ENCODE measurements at places on chromosomes 16 and 17.
A peak's percentile ranks its signal among the peaks of the same experiment; 100 is the strongest.

GRCh38 chr17:64187093-64187895 lies 57.4 kb upstream of the ERN1 start:
- DNase-seq: no peak

DNA sequence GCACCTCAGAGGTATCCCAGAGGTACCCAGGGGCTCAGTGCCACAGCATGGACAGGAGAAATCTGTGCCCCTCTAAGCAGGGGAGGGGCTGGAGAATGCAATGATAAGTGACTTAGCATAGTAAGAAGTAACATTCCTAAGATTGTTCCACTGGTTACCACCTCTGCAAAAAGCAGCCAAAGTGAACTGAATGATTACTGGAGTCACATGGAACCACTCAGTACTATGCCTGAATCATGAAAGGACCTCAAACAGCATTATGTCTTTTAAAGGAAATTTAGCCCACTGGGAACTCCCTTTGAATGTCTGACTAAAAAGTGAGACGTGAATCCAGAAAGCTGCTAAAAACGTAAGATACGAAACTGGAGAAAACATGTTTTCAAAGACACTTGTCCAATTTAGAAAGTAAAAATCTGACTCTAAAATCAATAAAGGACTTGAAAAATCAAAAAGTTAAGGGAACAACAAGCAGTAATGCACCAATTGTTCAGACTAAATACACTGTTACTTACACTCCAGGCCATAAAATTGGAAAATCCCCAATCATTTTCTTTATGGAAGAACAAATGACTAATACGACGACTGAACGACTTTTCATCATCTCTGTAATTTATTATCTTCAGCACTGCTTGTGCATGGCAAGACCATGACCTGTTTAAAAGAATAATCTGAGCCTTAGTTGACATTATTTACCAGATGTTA lies 38.6 kb downstream of the LITAFD start:
- peak; percentile 78 for DNase-seq

- DNase-seq: no peak
These were observed 10.7 kb downstream of the EPOP start for GRCh38 chr17:38663964-38664644.

DNA sequence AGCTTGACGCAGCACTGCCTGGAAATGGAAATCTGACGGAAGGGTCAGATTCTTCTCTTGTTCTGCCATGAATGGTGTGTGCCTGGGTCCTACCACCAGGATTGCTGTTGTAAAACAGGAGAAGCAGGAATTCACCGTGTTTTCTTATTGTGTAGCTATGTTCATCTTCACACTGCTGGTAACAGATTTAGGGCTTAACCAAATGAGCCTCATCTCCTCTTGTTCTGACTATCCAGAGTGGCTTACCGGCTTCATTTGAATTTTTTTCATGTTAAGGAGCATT lies 97.3 kb upstream of the CHMP6 start:
- DNase-seq: no peak

- peak; percentile 5 for DNase-seq
These were observed 439 bp upstream of the TMEM231 start for GRCh38 chr16:75556431-75556950.

DNA sequence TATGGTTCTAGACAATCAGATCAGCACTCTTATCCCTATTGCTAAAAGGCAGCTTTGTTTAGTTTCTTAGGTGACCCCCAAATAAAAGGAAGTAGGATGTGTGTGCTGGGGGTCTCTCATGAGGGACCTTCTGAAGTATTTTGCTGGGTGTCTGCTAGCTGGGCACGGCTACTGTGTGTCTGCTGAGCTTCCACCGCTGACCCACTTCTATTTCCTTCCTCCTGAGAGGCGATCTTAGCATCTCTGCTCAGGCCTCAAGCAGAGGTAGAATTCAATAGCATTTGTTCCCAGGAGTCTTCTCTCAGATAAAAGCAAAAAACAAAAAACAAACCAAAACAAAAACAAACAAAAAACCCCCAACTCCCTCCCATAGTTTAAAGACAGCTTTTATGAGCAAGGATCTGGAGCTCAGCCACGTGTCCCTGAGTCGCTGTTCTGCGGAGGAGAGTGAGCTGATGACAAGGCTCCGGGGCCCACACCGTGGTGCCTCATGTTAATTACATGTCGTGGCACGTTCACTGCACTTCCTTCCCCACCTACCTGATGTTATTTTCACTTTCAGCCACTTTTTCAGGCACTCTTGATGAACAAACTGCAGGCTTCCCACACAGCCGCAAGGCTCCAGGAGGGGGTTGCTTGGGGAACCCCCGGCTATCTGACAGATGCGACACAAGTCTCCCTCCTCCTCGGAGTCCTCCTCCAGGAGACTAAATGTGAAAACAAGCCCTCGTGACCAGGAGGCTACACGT lies 83.5 kb downstream of the MARCHF10 start:
- DNase-seq: peak; percentile 38

GRCh38 chr17:78423961-78424675 lies 45.7 kb downstream of the PGS1 start:
- DNase-seq: no peak

GRCh38 chr17:75093548-75094158 lies 5.9 kb downstream of the SLC16A5 start:
- no peak for DNase-seq

GRCh38 chr17:36104701-36105181 lies 1.1 kb downstream of the CCL4 start:
- no peak for DNase-seq

GRCh38 chr16:20874088-20874581 lies 26.0 kb downstream of the DCUN1D3 start:
- no peak for DNase-seq

DNA sequence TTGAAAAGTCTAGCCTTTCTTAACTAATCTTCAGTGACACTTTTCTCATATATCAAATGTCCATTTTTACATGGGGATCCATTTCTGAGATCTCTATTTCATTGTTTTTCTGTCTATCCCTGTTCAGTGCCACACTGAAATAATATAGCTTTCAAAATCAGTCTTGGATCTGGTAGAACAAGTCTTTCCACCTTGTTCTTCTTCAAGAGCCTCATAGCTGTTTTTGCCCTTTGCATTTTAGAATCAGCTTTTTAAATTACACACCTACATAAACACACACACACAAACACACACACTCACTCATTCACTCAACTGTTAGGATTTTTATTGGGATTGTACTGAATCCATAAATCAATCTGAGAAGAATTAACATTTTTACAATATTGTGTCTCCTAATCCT lies 19.2 kb downstream of the GSDMB start:
- no peak for DNase-seq

DNA sequence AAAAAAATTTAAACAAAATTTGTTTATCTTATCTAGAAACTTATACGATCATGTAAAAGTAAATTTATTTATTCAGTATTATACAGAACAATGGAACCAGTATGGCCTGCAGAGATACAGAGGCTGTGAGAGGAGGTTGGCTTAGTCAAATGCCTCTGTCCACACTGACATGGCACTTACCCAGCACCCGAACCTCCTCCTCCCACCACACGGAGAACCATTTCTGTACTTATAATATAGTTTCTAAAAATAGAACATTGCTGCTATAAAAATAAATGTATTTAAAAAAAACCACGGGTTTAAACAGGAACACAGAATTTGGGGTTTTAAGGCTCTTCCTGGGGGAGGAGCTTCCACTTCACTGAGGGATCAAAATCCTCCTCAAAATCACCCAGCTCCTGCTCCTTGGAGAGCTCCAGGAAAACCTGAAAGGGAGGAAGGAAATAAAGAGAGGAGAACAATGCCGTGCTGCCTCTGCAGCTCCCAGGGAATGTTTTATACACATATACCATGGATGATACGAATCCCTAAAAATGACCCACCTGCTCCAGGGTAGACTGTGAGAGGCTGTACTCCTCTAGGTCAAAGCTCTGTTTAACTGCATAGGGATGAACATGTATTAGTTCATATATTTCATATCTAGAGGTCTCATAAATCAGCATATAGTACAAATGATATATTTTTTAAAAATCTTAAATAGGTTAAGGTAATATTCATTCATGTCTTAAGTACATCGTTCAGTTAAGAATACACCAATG lies 87.3 kb downstream of the ABCA8 start:
- DNase-seq: no peak
